ENCODE measurements at places on chromosomes 12 and 14.

GRCh38 chr12:47878293-47878917 is 26.4 kb downstream of the VDR start:
- no peak overlapping the region for H3K27ac ChIP-seq
- H3K4me3 ChIP-seq: no peak overlapping the region
- no peaks in the 10 kb centered on the region for H3K4me1 ChIP-seq
- H3K36me3 ChIP-seq: no peaks in the 10 kb centered on the region
- no peak for DNase-seq

GRCh38 chr12:95218150-95219133 is 835 bp downstream of the VEZT start:
- H3K36me3 ChIP-seq: no peaks in the 10 kb centered on the region
- H3K27me3 ChIP-seq: no peaks in the 10 kb centered on the region
- H3K4me1 ChIP-seq: peaks cover 37% of the 10 kb centered on the region

DNA sequence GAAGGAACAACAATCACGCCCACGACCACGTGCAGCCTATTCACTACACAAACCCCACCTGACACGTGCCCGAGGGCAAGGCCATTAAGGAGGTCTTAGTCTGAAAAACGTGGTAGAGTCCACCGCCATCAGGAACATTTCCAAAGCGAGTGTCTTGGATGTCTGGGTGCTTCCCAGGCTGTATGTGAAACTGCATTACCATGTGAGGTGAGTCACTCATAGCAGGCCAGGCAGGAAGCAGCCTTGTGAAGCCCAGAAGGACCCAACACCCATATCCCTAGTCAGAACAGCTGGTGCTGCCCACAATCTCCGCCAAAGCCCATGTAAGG is 3.3 kb upstream of the KRT79 start:
- no peaks in the 10 kb centered on the region for H3K4me1 ChIP-seq
- DNase-seq: no peak
- H3K4me3 ChIP-seq: no peak overlapping the region
- no peaks in the 10 kb centered on the region for H3K36me3 ChIP-seq
- no peak overlapping the region for H3K27ac ChIP-seq

- DNase-seq: no peak
- no peak overlapping the region for H3K27ac ChIP-seq
- no peak overlapping the region for H3K4me3 ChIP-seq
- H3K4me1 ChIP-seq: no peaks in the 10 kb centered on the region
- H3K27me3 ChIP-seq: no peaks in the 10 kb centered on the region
Measured at GRCh38 chr12:81021834-81022233, 56.0 kb upstream of the ACSS3 start.

GRCh38 chr14:51008446-51008845 is 64.2 kb upstream of the PYGL start:
- no peaks in the 10 kb centered on the region for H3K27me3 ChIP-seq
- no peak overlapping the region for H3K27ac ChIP-seq
- H3K4me1 ChIP-seq: no peaks in the 10 kb centered on the region
- H3K4me3 ChIP-seq: no peak overlapping the region
